ENCODE measurements at places on chromosomes 2 and 18.

DNA sequence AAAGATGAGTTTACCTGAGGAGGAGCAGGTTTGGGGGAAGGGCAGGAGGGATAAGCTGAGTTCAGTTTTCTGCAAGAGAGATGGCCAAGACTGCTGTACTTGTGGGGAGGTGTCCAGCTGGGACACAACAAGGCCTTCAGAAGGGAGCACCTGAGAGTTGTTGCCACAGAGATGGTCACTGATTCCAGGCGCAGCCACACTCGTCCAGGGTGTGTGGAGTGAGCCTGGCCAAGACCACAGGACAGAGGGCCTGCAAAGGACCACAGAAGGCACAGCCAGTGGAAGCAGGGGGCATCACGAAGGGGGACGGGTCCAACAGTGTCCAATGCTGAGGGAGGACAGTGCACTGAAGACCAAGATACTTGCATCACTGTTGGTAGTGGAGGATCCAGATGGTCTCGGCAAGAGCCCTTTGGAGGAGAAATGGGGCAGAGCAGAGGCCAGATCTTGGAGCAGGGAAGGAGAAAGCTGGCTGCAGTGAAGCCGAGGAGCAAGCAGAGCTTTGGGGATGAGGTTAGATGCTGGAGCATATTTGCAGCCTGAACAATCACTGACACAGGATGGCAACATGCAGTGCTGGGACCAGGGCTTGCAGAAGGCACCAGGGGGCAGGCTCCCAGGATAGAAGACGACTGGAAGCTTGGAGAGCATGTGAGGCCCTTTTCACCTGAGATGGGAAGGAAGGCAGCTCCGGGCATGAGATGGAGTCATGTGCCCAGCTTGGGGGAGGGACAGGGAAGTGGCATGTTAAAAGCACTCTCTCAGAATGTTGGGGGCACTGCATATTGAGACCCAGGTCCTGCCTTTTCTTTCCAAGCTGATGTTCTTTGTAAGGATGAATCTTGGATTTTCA is 214.0 kb downstream of the CYP26B1 start:
- no peak for DNase-seq

DNA sequence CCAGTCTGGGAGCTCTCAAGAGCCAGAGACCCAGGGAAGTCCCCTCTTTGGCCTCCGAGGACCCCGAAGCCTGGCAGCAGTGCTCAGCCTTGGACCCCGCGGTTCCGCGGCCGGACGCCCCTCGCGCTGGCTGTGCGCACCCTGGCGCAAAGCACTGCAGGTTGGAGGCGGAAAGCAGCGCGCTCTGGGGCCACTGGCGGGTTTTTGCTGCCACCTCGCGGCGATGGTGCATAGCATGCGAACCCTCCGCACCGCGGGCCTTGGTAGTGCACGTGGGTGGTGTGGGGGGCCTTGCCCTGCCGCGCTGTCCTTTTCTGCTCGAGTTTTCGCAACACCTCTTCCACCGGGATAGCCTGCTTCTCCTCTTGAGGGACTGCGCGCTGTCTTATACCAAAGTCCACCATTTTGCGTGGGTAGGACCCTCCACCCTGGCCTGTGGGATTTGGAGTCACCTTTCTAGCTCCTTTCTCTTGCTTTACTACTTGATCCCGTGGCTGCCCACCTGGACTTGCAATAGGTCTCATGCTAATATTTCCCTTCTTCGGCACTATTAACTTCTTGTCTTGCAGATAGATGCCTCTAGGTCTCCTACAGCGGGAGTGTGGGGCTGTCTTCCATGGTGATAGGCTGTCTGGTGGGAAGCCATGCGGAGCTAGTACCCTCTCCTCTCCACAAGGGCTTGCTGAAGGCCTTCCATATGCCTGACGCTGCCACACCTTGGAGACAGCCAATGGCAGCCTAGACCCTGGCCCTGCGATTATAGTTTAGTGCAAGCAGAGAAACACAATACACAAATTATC is 14.3 kb downstream of the SIX3 start:
- DNase-seq, result peak; percentile 27

DNA sequence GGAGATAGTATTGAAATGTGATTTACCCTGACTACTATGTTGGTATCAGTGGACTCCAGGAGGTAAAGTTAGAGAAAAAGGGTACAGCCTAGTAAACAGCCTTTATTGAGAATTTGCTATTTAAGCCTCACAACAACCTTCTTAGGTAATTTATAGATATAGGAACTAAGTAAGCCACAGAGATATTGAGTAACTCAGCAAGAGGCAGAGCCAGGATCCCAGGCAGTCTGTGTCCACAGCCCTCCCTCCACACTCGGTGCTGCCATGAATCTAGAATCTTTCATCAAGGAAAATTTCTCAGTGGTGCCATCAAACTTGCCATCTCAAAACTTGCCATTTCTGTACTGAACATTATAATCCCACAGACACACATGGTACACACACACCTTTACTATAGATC is 170.9 kb downstream of the CAPN13 start:
- no peak for DNase-seq

GRCh38 chr2:239948100-239948881 is 76.9 kb downstream of the NDUFA10 start:
- DNase-seq, result no peak

GRCh38 chr18:57131782-57132181 is 15.1 kb upstream of the BOD1L2 start:
- DNase-seq, result no peak

DNA sequence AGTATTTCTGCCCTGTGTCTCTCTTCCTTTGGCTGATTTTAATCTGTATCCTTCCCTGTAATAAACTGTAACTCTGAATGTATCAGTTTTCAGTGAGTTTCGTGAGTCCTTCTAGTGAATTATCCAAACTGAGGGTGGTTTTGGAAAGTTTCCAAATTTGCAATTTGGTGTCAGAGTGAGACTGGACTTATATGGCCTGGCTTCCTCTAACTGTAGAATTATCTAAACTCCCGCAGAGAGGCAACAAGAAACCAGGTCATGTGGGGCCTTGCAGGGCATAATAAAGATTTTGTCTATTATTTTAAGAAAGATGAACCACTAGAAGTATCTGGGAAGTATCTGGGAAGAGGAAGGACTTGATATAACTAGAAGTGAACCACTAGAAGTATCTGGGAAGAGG is 95.3 kb upstream of the RNF152 start:
- no peak for DNase-seq

- no peak for DNase-seq
Measured at GRCh38 chr2:96140941-96141623, 2.8 kb upstream of the ASTL start.

DNA sequence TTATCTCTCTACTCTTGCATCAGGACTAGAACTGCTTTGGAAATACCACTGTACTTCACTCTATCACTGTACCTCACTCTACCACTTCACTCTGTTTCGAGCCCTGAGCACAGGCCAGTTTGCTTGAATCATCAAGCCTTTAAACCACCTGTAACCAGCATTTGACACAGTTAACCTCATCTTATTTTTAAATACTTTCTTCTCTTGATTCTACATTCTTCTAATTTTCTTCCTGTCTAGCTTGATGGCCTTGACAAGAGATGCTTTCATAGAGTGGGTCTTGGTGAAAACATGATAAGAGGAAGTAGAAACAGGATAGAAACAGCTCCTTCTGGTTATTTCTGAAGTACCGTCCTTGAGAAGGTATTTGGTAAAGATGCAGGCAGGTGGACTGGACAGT is 78.1 kb downstream of the SPIRE1 start:
- no peak for DNase-seq

GRCh38 chr2:64243081-64244036 is 99.1 kb upstream of the PELI1 start:
- no peak for DNase-seq

GRCh38 chr18:43827311-43827710 is 550.0 kb upstream of the SYT4 start:
- no peak for DNase-seq

GRCh38 chr2:24682304-24682703 is 110.9 kb downstream of the PTRHD1 start:
- DNase-seq, result no peak

DNA sequence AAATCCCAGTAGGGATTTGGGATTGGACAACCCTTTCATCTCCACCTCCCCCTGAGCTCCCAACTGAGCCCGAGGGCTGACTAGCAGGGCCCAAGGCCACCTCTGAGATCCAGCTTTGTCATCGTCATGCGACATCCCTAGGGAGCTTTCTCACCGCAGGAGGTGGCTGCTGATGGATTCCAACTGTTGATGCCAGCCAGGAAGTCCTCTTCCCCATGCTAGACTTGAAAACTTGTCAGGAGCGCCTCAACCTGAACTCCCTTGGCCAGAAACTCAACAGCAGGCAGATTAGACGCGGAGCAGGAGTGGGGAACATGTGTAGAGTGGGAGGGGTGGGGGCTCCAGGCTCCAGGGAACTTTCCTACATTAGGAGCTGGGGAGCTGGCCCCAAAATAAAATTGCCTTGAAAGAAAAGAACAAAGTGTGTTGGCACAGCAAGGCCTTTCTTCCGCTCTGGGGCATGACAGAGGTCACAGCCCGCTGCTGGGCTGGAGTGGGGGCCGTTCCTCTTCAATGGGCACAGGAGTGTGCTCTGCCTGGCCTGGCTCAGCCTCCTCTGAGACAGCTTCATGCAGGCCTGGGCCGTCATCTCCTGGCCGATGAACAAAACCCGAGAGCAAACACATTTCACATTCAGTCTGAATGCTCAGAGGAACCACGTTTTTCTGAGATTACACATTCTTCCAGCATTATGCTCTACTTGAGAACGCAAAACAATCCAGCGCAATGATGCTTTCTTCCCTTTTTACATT is 34.5 kb downstream of the EMILIN2 start:
- no peak for DNase-seq

GRCh38 chr18:36386150-36386920 is 88.8 kb downstream of the FHOD3 start:
- DNase-seq, result no peak

GRCh38 chr2:240234503-240234951 is 94.1 kb upstream of the OTOS start:
- DNase-seq, result no peak

- no peak for DNase-seq
Measured at GRCh38 chr2:180505203-180505602, 475.2 kb upstream of the UBE2E3 start.

- no peak for DNase-seq
Measured at GRCh38 chr2:213669657-213670056, 385.4 kb downstream of the SPAG16 start.

DNA sequence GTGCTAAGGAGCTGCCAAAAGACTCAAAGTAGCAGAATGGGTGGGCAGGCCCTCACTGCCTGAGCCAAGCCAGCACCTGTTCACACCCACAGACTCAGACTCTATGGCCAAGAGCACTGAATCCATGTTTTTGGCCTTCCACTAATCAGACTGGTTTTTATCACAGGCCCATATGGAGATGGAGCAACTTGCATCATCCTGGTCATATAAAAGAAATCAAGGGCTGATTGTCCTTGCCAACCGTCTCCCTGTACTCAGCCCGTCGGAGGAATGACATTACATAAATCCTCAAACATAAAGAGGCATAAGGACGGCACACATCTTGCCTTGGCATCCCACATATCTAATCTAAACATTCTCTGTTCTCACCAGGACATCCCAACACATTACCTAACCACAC is 66.7 kb downstream of the MARCHF4 start:
- no peak for DNase-seq

DNA sequence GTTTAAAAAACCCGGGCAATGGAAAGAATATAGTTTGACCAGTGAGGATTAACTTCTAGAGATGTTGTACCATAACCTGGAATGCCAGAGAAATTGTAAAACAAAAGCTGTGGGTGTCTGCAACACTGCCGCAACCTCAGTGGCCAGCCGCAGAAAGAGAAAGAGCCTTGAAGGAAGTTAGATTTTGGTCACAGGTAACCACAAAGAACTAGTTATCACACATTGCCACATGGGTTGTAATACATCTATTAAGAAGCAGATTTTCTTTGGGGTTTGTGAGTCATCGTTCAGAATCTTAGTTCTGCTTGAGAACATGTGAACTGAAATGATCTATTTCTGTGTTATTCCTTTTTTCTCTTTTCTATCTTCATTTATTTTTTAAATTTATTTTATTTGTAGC is 222.9 kb upstream of the AGAP1 start:
- no peak for DNase-seq

Data from stimulated activated CD4-positive, alpha-beta T cell treated with anti-CD3 and anti-CD28 coated beads, Interleukin-1b, Interleukin-23, amount 100 ng/mL, for 1 hour (primary cell).